ENCODE measurements at places on chromosomes 7 and 10.

- no peak for DNase-seq
Measured at GRCh38 chr10:6491841-6492609, 88.1 kb downstream of the PRKCQ start.

DNA sequence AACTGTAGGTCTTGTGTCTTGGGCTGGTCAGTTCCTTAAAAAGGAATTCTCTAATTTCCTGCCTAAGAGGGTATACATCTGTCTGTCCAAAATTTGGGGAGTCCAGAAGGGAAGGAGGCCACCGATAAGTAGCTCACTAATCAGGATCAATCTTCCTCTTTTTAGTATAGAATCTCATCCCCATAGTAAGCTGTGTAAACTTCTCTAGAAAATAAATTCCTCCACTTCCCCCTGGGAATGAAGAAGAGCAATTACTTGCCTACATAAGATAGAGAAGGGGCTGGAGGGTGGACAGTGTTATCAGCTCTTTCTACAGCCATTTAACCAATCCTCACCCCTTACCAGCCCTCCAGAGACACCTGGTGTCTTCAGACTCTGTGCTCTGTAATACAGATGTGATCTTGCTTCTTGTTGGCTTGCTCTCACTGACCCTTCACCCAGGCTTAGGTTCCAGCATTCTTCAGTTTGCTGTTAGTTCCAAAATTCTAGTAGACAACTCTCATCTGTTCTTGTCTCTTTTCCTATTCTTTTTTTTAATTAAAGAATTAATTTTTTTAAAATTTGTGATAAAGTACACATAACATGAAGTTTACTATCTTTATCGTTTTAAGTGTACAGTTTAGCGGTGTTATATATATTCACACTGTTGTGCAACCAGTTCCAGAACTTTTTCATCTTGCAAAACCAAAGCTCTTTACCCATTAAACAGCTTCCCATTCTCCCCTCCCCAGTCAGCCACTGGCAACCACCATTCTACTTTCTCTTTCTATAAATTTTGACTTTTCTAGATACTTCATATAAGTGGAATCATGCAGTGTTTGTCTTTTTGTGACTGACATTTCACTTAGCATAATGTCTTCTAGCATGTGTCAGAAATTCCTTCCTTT lies 6.5 kb upstream of the PRKAR2B start:
- no peak for DNase-seq

DNA sequence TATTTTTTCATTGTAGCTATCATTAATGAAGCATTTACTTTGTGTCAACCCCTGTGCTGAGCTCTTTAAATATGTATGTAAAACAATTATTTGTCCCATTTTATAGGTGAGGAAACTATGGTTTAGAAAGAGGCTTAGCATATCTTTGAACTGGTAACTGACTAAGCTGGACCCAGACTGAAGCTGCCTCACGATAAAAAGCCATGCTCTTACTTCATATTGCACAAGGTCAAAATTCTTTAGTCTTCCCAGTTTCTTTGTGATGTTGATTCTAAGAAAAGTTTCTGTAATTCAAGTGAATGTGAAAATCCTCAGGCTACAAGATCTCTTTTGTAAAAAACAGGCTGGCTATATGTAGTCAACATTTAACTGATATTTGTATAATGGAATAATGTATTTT lies 46.6 kb upstream of the SLC16A12 start:
- DNase-seq = no peak

GRCh38 chr7:47361746-47362215 lies 220.1 kb downstream of the TNS3 start:
- no peak for DNase-seq

DNA sequence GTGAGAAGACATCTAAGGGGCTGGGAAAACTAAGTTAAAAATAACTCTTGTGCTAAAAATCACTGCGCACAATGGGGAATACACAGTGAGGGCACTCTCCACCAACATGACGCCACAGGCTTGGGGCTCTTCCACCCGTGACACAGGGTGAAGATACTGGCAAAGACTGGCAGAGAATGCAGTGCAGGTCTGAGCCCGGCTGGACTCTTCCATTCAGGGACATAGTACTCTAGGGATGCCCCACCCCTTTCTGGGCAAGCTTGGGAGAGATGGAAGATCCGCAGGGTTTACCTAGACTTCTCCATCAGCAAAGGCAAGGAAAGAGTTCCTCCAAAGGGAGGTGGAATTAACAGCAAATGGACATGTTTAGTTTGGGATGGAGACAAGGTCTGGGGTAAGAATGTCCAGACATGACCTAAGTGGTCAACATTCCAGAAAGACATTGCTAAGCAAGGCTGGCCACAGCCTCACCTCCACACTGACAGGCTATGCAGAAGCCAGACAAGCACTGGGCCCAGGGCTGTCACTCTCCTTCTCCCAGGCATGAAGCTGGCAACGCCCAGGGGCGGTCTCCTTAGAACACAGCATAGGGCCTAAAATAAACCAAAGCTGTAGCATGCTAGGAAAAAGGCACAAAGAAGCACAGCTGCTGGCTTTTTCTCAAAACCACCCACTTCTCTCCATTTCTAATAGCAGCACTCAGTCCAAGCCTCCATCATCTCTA lies 28.1 kb downstream of the XPNPEP1 start:
- DNase-seq = no peak

DNA sequence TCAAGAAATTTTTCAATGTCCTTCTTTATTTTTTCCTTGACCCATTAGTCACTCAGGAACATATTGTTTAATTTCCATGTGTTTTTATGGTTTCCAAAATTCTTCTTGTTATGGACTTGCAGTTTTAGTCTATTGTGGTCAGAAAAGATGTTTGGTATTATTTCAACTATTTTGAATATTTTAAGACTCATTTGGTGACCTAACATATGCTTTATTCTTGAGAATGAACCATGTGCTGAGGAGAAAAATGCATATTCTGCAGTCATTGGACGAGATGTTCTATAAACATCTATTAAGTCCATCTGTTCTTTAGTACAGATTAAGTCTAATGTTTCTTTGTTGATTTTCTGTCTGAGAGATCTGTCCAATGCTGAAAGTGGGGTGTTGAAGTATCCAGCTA lies 42.3 kb upstream of the MDFIC start:
- DNase-seq = no peak

DNA sequence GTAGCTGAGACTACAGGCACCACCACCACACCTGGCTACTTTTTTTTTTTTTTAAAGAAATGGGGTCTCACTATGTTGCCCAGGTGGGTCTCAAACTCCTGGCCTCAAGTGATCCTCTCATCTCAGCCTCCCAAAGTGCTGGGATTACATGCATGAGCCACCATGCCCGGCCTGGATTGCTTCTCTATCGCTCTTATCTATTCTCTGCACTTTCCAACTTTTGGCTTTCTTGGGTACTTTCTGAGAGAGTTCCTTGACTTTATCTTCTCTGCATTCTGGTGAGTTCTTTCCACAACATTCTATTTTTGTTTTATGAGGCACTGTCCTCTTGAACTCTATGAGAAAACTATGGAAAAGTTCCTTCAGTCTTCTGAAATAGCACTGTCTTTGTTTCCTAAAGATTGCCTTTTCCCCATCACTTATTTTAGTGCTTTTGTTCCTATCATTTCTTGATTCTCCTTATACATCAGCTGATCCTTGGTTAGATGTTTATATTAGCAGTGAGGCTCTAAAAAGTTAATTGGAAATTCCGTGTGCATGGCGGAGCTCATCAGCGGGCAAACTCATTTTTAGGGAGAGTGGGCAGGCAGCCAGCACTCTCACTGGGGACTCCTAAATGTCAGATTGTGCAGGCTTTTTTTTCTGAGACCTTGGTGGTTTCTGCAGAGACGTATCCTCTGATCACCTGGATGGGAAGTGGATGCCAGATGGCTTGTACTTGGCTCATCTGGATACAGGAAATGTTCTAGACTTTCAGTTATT lies 43.9 kb downstream of the HIP1 start:
- no peak for DNase-seq

DNA sequence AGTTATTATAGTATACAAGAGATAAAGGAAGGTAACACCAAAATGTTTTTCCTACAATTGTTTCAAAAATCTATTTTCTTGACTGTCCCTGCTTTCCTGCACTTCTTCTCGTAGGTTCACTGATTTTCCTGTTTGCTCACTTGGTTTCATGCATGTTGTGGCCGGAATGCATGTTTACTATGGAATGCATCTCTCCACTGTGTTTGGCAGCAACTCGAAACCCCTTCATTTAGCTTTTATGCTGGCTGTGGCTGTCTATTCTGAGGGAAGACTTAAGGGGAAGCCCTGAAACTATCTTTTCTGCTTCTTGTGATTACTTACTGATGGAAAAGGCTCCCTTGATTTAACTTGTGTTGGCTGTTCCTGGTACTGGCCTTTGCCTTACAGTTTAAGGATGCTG lies 120.3 kb downstream of the NRG3 start:
- DNase-seq = no peak

GRCh38 chr7:47264021-47264651 lies 317.8 kb downstream of the TNS3 start:
- no peak for DNase-seq

DNA sequence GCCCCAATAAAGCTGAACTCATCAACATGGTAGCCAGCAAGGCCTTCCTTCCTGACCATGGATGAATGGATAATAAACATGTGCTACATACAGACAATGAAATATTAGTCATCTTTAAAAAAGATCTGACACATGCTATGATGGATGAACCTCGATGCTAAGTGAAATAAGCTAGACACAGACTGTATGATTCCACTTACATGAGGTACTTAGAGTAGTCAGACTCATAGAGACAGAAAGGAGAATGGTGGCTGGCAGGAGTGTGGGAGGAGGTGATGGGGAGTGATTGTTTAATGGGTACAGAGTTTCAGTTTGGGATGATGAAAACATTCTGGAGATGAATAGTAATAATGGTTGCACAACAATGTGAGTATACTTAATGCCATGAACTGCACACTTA lies 114.1 kb upstream of the SORCS3 start:
- DNase-seq = no peak

GRCh38 chr7:96417784-96418183 lies 95.9 kb upstream of the SLC25A13 start:
- no peak for DNase-seq

GRCh38 chr10:111435871-111436270 lies 359.0 kb downstream of the ADRA2A start:
- no peak for DNase-seq

DNA sequence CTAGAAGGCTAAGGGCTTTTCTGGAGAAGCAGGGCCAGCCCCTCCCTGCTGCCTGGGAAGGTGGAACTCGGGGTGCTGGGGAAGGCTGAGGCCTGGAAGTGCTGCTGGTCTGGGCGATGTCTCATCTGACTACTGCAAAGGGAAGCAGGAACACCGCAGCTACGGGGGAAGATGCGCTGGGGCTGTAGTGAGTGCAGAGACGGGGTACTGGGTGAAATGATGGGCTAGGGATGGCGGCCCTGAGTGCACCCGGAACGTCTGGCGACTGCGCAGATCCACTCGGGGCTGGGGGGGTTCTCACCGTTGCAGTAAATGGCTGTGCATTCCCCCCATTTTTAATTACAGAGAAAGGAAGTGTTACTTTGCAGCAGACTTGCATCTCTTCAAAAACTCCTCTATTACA lies 195.4 kb upstream of the ADARB2 start:
- DNase-seq = no peak

DNA sequence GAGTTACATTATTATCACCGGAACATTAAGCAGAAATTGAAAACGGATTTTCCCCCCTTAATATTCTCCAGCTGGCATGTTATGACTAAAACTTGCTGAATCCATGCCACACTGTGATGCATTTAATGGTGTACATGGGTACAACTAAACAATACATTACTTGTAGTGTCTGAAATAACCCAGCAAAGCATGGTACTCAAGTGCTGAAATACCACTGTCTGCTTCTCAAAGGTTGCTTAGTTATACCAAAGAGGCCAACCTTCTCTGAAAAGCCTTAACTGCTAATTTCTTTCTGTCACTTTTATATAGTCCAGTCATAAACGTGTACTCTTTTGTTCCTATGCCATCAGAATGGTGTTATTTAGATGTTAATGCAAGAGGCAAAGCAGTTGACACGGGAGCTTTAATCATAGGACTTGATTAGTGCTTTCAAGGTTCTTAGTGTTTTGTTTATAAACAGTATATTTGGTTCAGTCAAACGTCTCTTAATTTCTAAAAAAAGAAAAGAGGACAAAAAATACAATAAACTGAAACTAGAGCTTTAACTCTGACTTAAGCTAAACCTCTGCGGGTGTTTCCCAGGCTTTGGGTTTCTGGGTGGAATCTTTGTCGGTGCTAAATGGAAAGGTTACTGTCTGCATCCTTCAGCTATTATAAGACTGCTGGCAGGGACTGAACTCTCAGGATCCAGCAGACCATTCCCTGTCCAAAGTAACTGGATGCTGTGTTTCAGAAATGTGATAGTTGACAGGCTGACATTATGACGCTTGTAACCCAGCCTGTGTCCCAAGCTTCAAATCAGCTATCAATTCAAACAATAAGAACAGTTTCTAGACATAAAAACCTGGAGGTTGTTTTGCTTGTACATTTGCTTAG lies 202.6 kb downstream of the PPP1R3A start:
- DNase-seq = no peak

- DNase-seq = no peak
Measured at GRCh38 chr10:63133821-63134557, 861 bp downstream of the NRBF2 start.

DNA sequence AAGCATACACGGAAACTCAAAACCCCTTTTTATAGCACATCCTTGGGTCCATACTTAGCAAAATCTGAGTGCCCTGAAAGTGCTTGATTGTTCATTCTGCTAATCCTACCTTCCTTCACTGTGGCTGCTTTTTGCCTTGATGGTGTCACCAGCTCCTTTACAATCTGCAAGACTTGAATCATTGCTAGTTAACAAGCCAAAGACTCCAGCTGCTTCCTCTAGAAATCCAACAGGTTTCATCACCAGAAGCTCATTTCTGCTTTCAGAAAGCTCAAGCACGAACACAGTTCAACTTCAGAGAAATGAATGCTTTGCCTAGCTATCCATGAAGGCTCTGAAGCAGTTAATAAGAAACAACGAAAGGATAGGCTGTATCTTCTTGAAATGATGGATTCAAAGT lies 38.0 kb downstream of the USP6NL start:
- no peak for DNase-seq

DNA sequence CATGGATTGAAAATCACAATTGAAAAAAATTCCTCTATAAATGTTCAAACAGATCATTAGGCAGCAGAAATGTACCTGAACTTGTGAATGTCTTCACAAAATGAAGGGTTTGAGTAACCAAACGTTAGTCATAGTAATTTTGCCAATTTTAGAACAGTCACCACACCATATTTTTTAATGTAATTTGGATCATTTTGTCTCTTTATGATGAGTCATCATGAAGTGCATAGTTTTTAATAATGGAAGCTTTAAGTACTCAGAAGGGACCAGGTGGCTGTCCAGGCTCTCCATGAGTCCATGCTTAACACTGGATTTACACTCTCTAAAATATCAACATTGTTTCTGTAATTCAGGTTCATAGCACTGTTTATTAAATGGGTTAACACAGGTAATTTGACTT lies 219.2 kb downstream of the ETV1 start:
- DNase-seq = no peak

GRCh38 chr7:21352540-21353387 lies 75.1 kb upstream of the SP4 start:
- DNase-seq = peak; percentile 41

GRCh38 chr7:42017349-42017986 lies 219.5 kb downstream of the GLI3 start:
- no peak for DNase-seq

Data from naive thymus-derived CD8-positive, alpha-beta T cell (primary cell).